ENCODE measurements at places on chromosomes 5 and 9.

DNA sequence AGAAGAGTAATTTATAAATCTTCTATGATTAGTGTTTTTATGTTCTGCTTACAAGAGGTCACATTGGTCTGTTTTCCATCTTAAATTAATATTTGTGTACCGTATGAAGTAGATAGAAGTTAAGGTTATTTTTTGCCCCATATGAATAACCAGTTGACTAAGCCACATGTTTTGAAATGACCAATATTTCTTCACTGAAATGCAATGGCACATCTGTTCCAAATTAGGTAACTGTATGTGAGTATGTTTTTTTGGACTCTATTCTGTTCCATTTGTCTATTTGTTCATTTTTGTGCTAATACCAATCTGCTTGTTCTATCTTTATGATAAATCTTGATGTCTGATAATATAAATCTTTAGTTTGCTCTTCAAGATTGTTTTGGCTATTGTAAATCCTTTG is 17.7 kb downstream of the JAK2 start:
- no peak for DNase-seq

DNA sequence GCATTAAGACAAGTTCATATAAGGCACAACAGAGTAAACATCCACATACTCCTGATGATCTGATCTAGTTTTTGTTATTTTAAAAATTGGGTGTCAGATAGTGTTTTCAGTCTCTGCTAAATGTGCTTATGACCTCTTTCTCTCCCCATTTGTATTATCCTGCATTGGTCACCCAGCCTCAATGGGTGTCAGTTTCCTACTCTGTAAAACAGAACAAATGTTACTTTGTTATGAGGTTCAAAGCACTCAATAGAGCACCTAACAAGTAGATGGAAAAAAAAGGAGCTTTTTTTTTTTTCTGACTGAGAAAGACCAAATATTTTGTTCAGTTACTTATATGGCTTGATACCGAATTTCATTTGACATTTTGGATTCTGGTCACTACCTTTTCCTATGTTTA is 33.6 kb upstream of the RASGRF2 start:
- no peak for DNase-seq

DNA sequence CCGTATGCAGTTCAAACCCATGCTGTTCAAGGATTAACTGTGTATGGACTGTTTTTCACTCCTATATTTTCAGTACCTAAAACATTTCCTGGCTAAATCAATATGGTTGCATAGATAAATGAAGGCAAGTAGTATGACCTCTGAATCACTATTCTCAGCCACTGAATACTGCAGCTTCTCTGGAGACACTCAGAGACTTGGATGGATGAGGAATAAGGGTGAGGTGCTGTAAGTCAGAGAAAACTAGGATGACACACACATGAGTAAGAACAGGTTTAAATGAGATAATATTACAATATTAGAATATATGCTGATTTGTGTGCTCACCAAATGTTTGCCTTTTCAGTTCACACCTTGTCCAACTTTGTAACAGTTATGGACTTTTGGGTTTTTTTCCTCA is 26.0 kb upstream of the ANXA1 start:
- DNase-seq, result no peak

GRCh38 chr5:172777881-172778814 is 7.2 kb upstream of the DUSP1 start:
- no peak for DNase-seq

GRCh38 chr9:88799541-88800328 is 191.5 kb upstream of the S1PR3 start:
- DNase-seq, result no peak

DNA sequence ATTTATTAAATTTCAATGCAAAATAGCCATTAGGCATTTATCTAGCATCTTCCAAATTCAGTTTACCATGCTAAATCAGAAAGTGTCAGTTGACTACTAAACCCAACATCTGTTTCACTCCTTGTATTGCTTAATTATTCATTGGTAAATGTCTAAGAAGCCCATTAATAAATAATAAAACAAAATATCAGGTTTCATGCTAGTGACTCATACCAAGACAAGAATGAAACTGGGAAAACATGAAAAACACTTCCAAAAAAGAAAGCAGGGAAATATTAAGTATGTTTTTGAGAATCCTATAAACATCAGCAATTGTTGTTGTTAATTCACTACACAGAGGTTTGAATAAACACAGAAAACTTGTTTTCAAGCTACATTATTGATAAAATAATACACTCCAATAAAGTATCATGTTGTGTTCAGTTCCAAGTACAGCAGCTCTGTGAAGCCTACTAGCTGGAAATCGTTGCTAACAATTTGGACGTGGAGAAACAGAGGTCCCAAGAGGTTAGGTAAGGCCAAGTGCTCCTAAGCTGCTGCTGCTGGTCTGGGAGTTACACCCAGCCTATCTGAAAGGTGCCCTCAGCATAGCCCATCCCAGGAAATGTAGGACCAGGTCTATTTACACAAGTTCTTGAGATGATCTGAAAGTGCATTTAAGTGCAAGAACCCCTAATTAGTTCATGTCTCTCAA is 78.8 kb downstream of the GNAQ start:
- DNase-seq, result no peak

- no peak for DNase-seq
Measured at GRCh38 chr9:278651-279050, 64.0 kb downstream of the DOCK8 start.

- DNase-seq, result no peak
Measured at GRCh38 chr5:6497262-6497661, 48.6 kb downstream of the UBE2QL1 start.

GRCh38 chr5:104267320-104268015 is 704.9 kb upstream of the NUDT12 start:
- DNase-seq, result no peak

DNA sequence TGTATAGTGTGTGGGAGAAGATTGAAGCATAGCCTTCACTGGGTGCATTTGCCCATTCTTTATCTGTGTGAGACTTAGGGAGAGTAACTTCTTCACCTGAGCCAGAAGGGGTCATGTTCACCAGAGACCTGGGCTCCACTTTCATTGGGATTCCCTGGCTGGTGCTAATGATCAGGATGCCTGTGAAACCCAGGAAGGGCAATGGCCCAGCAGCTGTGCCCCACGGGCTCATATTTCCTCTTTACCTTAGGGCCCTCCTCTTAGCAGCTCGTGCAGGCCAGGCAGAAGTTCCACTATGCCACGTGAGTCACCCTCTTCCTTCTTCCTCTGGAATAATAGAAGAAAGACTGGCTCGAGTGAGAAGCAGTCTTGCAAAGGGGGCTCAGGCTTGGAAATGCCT is 5.0 kb downstream of the PPARGC1B start:
- no peak for DNase-seq

DNA sequence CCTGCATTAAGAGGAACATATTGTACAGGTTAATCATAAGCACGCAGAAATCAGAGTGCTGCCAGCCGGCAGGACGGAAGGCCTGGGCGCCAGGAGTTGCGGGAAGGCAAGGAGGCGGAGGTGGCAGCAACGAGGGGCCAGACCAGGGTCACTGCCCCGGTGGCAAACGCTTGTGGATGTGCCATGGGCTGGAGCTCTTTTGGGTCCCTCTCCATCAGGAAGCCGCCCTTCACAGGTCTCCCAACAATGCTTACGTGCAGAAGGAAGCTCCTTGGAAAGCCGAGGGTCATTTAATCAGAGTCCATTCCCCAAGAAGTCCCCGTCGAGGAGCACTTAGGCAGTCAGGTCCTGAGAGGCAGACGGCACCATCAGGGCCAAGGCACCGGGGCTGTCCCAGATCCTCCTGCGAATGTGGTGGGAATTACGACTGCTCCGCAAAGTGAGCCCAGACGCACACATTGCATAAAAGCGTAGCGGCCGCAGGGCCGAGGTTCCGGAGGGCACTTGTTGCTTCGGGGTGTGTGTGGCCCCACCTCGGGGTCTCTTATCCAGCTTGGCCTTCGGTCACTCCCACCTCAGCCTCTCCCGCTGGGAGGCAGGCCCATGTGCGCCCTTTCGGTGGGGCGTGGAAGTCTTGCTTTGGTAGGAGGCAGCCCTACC is 20.5 kb downstream of the MRPL36 start:
- no peak for DNase-seq

GRCh38 chr5:6377582-6377904 is 804 bp downstream of the MED10 start:
- DNase-seq, result no peak

DNA sequence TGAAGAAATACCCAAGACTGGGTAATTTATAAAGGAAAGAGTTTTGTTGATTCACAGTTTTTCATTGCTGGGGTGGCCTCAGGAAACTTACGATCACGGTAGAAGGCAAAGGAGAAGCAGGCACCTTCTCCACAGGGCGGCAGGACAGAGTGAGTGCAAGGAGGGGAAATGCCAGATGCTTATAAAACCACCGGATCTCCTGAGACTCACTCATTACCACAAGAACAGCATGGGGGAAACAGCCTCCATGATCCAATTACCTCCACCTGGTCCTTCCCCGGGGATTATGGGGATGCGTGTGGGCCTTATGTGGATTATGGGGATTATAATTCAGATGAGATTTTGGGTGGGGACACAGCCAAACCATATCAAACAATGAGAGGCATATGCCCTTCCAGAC is 18.5 kb upstream of the RORB start:
- DNase-seq, result no peak

GRCh38 chr5:37811866-37812265 is 28.0 kb downstream of the GDNF start:
- DNase-seq, result no peak

- DNase-seq, result no peak
Measured at GRCh38 chr9:12759761-12760160, 15.1 kb upstream of the LURAP1L start.

- no peak for DNase-seq
Measured at GRCh38 chr5:81803812-81804211, 52.9 kb upstream of the SSBP2 start.

- DNase-seq, result no peak
Measured at GRCh38 chr5:64831996-64832395, 63.3 kb downstream of the CWC27 start.

- DNase-seq, result no peak
Measured at GRCh38 chr9:80492221-80492620, 920.5 kb downstream of the TLE4 start.

DNA sequence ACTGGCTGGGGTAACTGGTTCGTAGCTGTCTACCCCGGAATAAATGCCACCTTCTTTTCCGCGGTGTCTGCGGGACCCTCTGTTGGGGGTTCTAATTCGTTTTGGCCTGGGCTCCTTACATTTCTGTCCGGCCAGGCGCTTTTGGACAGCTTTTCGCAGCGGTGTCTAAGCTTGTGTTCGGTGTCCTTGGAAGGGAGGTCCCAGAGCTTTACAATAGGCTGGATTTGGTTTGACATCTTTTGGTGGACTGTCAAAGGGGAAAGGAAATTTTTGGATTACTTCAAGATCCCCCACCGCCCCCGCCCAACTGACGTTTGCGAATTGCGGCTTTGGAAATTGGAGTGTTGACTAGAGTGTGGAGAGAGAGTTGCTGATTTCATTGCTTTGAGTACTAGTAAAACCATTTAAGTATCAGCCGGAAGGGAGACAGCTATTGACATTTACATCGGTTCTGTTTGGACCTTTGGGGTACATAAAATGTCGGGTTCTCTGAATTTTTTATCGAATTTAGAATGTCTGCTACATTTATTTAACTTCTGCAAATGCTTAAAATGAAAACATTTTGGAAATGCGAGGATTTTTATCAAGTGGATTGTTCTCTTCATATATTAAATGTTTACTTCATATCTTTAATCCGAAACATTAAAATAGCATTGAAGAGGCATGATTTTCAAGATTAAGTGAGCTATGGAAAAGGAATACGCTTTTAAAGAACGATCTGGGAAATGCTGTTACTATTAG is 4.7 kb upstream of the PURA start:
- DNase-seq, result no peak

DNA sequence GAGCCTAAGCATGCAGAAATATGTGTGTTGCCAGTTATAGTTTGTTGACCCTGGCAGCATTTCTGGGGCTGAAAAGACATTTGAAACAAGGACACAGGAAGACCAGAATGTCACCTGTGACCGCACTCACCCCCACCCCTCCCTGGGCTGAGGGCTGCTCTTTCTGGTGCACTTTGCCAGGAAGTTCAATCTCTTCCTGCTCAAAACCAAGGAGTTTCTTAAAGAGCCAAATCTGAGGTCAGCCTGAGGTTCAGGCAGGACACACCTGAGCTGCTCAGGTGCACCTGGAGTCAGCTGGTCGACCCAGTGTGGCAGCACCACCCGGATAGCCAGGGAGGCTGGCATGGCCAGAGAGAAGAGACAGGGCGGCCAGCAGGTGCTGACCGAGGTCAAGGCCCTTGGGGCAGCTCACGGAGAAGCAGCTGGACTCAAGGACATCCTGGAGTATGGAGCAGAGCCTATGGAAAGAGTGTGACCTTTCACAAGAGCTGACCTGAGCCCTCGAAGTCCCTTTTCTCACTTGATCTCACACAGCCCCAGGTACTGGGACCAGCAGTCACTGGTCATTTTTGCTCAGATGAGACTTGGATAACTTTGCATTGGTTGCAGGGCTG is 376.9 kb upstream of the IRX4 start:
- no peak for DNase-seq

GRCh38 chr5:172599204-172599567 is 41.9 kb upstream of the NEURL1B start:
- DNase-seq, result no peak

DNA sequence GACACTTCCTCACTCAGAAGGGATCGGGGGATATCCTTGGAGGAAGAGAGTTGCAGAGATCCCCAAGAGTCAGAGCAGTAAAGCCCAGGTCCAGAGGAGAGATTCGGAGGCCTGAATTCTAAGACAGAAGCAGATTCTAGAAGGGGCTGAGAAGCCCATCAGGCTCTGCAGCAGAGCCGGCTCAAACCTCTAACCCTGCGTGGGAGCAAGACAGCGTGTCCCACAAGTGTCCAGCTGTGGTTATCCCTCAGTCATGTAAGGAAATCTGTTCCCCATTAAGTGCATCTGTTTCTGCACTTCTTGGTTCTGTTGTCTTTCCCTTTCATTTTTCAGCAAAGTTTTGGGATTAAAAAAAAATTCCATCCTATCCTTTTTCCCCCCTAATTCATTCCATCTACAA is 4.8 kb upstream of the DIAPH1 start:
- DNase-seq, result no peak

- no peak for DNase-seq
Measured at GRCh38 chr5:141915881-141916336, 7.8 kb upstream of the DELE1 start.

- DNase-seq, result no peak
Measured at GRCh38 chr9:5617749-5618148, 11.2 kb upstream of the RIC1 start.

GRCh38 chr9:93500571-93501298 is 47.4 kb upstream of the FAM120AOS start:
- no peak for DNase-seq

GRCh38 chr9:36632892-36633291 is 60.2 kb downstream of the MELK start:
- no peak for DNase-seq

- no peak for DNase-seq
Measured at GRCh38 chr9:119005162-119005561, 364.1 kb downstream of the BRINP1 start.

- DNase-seq, result no peak
Measured at GRCh38 chr9:83434254-83434653, 103.9 kb downstream of the FRMD3 start.

DNA sequence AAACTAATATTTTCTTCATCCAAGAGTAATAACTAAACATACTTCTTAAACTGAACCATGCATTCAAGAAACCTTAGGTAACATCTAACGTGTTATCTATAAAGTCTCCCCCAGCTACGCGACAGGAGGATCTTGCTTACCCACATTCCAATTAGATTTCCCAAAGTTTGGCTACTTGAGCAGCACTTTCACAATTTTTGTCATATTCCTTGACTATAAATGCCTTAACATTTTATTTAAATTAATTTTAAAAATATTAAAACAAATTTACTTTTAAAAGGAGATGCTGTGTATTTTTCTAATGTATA is 25.3 kb upstream of the IFNE start:
- DNase-seq, result no peak
